ENCODE measurements at places on chromosomes 7 and 10.

- DNase-seq, result no peak
Measured at GRCh38 chr7:16293669-16294425, 127.5 kb downstream of the CRPPA start.

DNA sequence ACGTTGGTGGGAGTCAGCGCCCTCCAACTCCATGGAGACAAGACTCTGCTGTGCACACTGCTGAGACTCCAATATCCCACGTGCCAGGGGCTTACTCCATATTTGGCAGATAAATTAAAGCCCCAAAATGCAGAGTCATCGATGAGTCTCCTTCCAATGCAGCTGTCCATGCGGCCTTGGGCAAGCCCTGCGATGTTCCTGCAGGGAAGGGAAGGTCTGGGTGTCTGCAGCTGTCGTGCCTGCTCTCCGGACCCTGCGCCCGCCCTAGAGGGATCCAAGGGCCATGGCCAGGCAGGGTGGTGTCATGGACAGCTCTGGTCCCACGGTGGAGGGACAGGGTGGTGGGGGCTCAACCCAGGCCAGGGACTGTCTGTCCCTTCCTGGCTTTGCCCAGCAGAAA, 185.2 kb downstream of the PTPRN2 start:
- DNase-seq, result no peak

- DNase-seq, result no peak
Measured at GRCh38 chr10:14705548-14706230, 69.0 kb downstream of the FAM107B start.

DNA sequence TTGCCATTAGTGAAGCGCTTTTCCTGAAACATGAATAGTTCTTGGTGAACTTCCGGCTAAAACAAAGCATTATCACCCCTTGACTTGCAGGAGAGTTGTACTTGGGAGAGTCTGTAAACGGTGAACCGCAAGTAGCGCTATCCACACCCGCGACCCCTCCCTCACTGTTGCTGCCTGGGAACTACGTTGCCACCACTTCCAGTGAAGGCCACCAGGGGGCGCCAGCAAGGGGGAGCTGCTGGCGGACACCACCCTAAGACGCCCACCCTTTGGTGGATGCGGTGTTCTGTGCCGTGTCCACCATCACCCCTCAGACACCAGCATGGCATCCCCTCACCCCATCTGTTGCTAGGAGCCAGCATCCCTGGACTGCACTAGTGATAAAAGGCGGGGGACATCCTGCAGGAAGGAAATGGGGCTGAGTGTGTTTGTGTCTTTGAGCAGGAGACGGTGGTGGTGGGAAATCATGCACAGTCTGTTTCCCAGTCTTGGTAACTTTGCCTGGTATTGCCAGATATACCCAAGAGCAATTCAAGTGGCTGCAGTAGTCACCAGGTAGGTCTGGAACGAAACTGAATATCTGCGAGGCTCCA, 298.2 kb downstream of the FRMD4A start:
- peak; percentile 86 for DNase-seq

All from activated CD8-positive, alpha-beta memory T cell treated with anti-CD3 and anti-CD28 coated beads, Interleukin-2, amount 50 U/mL, for 48 hours (primary cell).